ENCODE measurements at places on chromosomes 7 and 10.

- DNase-seq = no peak
These were observed 140.5 kb downstream of the ARL4A start for GRCh38 chr7:12827920-12828319.

DNA sequence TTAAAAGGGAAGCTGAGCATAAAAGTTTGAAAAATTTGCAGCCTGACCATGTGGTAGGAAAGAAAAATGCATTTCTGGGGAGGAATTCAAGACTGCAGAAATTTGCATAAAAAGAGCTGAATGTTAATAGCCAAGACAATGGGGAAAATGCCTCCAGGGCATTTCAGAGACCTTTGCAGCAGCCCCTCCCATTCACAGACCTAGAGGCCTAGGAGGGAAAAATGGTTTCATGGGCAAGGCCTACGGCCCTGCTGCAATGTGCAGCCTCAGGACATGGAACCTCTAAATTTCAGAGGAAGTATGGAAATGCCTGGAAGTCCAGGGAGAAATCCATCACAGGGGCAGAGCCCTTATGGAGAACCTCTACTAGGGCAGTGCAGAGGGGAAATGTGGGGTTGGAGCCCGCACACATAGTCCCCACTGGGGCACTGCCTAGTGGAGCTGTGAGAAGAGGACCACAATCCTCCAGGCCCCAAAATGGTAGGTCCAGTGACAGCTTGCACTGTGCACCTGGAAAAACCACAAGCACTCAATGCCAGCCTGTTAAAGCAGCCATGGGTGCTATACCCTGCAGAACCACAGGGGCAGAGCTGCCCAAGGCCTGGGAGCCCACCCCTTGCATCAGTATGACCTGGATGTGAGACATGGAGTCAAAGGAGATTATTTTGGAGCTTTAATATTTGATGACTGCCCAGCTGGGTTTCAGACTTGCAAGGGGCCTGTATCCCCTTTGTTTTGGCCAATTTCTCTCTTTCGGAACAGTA lies 243.8 kb downstream of the DNAJB9 start:
- DNase-seq = no peak

- DNase-seq = peak; percentile 43
These were observed at the start of gene ADAM8 for GRCh38 chr10:133276435-133277201. Gene ADAM8, minus strand, starts transcription at chr10:133276868. Its CDS starts 51 bp downstream, at chr10:133276817.

DNA sequence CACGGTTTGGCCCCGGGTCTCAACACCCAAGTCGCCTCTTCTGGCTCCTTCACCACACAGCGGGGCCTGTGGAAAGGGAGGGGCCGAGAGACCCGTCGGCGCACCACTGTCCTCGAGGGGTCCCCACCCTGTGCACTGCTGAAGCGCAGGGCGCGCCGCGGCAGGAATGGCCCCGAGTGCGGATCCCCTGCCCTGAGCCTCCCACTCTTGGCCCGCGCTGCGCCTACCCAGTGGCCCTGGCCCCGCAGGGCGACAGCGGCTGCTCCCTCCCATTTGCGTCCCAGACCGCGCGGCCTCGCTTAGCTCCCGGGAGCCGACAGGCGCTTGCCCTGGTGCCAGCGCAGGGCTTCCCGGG lies 2.1 kb upstream of the SFMBT2 start:
- DNase-seq = no peak

- DNase-seq = no peak
These were observed 4.8 kb upstream of the CHN2 start for GRCh38 chr7:29189743-29190201.

DNA sequence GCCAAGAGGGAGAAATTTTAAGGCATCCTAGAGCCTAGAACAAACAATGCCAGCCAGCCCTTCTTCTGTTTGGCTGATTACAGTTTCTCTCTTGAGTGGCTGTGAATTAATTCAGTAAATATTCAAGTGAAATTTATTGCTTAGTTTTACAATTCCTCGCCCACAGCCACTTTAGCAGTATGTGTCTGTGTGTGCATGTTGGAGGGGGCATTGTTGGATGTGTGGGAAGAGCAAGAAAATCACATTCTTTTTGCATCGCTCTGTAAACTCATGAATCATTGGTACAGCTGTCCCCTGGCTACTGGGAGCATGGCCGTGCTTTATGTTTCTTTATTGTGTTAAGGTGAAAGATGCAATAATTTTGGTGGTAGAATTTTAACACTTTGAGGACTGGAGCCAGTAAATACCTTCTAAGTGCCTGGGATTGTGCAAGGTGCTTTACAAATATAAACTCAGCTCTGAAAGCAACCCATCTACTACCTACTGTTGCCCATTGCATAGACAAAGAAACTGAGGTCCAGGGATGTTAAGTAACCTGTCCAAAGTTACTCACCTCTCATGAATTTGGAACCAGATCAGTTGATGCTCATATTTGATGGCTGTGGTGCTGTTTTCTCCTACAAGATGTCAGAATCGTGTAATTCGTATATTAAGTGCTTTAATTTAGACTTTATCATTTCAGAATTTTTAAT lies 89.9 kb upstream of the BTBD16 start:
- no peak for DNase-seq

GRCh38 chr7:77855371-77856083 lies 57.0 kb downstream of the PHTF2 start:
- no peak for DNase-seq

GRCh38 chr7:124575176-124575575 lies 190.4 kb downstream of the GPR37 start:
- DNase-seq = no peak

GRCh38 chr7:149330914-149331567 lies 69.0 kb downstream of the ZNF783 start:
- no peak for DNase-seq

- DNase-seq = no peak
These were observed 128.8 kb downstream of the CALN1 start for GRCh38 chr7:72283309-72283708.

- no peak for DNase-seq
These were observed 201.9 kb upstream of the KAT6B start for GRCh38 chr10:74624501-74624900.

DNA sequence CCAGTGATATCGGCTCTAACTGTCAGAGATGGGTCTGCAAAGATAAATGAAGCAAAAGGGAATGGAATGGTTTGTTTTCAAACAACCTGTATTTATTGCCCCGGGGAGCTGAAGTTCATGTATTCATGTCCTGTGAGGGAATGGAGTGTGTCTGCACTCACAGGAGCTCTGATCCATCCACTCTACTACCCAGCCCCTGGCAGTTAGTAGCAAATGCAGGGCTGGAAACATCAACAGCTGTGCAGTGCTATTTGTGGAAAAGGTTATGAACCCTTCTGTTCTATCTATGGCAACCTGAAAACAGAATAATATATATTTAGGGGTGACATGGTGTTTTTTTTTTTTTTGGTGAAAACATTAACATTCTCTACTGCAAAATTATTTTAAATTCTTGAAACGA lies 9.8 kb downstream of the AGR2 start:
- DNase-seq = no peak

- no peak for DNase-seq
These were observed 20.3 kb downstream of the VCL start for GRCh38 chr10:74018241-74018640.

- no peak for DNase-seq
These were observed 202.1 kb downstream of the COBL start for GRCh38 chr7:51114501-51114900.

DNA sequence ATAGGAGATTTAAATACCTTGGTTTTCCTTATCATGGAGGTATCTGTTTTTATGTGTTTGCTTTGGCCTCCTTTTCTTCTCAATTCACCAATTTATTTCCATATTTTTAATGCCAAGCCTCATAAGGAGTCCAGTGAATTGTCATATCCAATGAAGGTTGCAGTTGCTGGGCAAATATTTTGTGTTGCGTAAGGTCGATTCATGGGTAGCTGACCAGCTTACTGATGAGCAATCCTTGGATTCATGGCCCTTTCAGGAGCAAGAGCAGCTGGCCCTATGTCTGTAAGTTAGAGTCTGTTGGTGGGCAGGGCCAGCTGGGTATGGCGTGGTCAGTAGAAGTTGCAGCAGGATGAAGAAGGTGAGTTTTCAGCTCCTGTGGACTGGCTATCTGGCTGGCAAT lies 182.9 kb downstream of the PFKFB3 start:
- DNase-seq = no peak

- DNase-seq = no peak
These were observed 86.4 kb downstream of the SNX10 start for GRCh38 chr7:26378016-26378415.

Data from stimulated activated CD4-positive, alpha-beta T cell treated with anti-CD3 and anti-CD28 coated beads, Interleukin-1b, Interleukin-23, amount 100 ng/mL, for 24 hours (primary cell).